ENCODE measurements at places on chromosomes 3 and 15.

- no peaks in the 10 kb centered on the region for H3K36me3 ChIP-seq
- no peaks in the 10 kb centered on the region for H3K27me3 ChIP-seq
- no peak overlapping the region for H3K4me3 ChIP-seq
- H3K27ac ChIP-seq, result no peak overlapping the region
- DNase-seq, result no peak
These were observed 210.3 kb upstream of the CGNL1 start for GRCh38 chr15:57165992-57166391.

DNA sequence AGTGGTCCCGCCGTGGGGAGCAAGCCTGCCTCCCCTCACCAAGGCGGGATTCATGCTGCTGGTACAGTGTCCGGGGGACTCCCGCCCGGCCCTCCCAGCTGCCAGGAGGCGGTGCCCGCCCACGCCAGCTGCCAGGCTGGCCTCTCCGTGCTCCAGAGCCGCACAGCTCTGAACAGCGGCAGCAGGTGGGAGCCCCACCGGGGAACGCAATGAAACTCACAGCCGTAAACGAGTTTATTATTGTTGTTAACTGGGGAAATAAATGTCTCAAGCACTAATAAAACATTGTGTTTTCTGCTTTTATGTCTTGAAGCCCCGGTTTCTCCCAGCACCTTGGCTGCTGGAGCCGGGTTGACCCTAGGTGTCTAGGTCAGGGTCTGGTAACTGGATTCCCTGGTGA is 317.7 kb upstream of the TLE3 start:
- no peak overlapping the region for H3K4me3 ChIP-seq
- H3K27ac ChIP-seq, result no peak overlapping the region
- H3K27me3 ChIP-seq, result no peaks in the 10 kb centered on the region

- no peaks in the 10 kb centered on the region for H3K36me3 ChIP-seq
- H3K27me3 ChIP-seq, result no peaks in the 10 kb centered on the region
- H3K27ac ChIP-seq, result no peak overlapping the region
- DNase-seq, result no peak
- H3K4me3 ChIP-seq, result no peak overlapping the region
These were observed 24.1 kb upstream of the RARB start for GRCh38 chr3:25403968-25404367.

- H3K4me1 ChIP-seq, result no peaks in the 10 kb centered on the region
- H3K36me3 ChIP-seq, result peaks cover 69% of the 10 kb centered on the region
- no peak overlapping the region for H3K4me3 ChIP-seq
- no peaks in the 10 kb centered on the region for H3K27me3 ChIP-seq
- no peak for DNase-seq
These were observed 105.6 kb upstream of the MELTF start for GRCh38 chr3:197135212-197135611.

DNA sequence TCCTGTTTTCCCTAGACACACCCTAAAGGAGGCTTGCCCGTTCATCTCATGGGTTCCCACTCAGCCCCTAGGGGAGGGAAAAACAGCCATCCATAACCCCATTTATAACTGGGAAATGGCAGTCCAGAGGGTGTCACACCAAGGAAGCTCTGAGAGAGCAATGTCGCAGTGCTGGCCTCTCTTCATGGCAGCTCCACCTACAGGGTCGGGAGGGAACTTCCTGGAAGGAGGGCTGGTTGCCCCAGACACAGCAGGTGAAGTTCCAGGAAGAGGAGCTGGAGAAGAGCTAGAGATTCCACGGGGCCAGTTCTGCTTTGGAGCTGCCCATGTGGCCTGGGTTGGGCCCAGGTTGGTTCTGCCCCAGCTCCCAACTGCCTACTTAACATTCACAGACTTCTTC is 22.3 kb upstream of the LINGO1 start:
- no peak overlapping the region for H3K27ac ChIP-seq
- DNase-seq, result no peak
- H3K4me3 ChIP-seq, result no peak overlapping the region

All from heart left ventricle (tissue), 16 donors.